ENCODE measurements at places on chromosomes 12 and 14.

DNA sequence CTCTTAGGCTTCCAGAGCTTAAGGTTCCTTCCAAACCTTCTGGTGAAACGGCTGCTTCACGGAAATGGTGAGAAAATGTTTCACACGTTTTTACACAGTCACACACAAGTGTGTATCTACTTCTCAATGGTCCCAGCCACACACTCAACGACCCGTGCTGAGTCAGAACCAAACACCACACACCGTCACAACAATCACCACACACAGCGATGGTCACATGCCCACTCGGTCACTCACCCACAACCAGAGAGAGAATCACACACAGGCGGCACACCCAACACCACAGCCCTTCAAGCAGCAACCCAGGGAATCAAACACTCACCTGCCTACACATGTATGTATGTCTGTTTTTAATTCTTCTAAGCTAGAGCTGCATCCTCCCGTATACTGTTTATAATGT is 12.6 kb upstream of the PLEKHD1 start:
- no peak for DNase-seq

- DNase-seq = no peak
These were observed 8.9 kb downstream of the C3AR1 start for GRCh38 chr12:8057306-8057705.

DNA sequence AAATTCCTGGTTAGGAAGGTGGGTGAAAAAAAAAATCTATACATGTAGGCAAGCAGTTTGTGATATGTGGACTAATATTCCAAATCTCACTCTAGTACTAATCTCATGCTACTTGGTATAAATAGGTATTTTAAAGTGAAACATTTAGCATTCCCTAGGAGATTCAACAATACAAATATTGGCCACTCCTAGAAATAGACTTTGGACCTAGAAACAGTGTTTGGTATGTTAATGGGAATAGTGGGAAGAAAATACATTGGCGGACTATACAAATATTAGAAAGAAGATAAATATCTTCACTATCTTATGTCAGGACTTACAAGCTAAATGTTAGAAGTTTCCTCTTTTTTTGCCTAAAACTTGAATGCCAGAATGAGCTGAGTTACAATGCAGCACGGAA is 28.2 kb downstream of the HIGD1C start:
- no peak for DNase-seq

DNA sequence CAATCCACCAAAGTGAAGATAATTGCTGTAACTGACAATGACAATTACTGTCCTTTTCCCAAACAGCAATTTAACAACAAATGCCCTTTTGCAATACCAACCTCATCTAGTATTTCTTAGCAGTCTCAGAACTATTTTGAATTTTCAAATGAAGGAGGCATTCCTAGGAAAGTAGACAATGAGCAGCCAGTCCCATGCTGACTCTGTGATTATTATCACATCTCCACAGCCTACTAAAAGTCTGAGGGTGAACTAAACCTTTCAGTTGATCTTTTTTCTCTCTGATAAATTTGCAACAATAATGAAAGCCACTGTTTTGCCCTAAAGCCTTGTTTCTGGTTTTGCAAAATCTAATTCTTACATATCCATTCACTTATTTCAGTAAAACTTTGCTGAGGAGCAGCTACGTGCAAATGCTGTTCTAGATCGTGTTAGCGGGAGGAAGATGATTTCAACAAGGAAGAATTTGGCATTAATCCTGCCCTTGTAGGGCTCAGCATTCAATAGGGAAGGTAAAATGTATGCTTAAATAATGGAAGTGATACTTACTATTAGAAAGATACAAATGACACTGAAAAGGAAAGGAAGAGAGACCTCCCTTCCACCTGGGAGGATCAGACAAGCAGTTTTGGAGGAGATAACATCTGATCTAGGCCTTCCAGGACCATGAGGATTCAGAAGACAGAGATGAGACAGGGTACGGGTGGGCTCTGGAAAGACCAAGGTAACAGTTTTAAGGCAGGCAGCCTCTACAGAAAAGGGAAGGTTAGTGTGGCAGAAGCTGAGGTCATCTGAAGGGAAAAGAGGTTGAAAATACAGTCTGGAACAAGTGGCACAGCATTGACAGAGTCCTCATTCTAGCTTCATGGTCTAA is 47.4 kb downstream of the SLC38A1 start:
- DNase-seq = peak; percentile 17

- no peak for DNase-seq
These were observed 162.5 kb downstream of the PPM1H start for GRCh38 chr12:62772416-62772955.

GRCh38 chr12:32134101-32134888 is 27.6 kb downstream of the BICD1 start:
- no peak for DNase-seq

DNA sequence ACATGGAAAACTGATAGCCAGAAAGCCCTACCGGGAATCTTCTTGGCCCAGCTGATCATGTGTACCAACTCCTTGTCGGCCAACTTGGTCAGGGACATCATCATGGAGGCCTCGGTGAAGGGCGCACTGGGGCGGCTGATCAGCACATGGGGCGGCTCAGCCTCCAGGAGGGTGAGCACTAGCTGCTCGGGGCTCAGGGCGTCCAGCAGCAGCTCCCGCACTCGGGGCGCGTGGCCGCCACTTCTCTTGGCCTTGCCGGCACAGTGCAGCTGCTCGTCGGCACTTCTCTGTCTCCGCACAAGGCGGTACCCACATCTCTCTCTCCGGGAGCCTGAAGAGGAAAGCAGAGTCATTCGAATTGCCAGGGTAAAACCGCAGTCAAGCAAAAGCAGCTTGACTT is 33.8 kb downstream of the ESR2 start:
- DNase-seq = no peak

- DNase-seq = no peak
These were observed 29.8 kb upstream of the CDKN3 start for GRCh38 chr14:54366736-54367735.

- peak; percentile 44 for DNase-seq
These were observed 504.5 kb downstream of the PCNX1 start for GRCh38 chr14:71411738-71412137.

- DNase-seq = no peak
These were observed 47.5 kb downstream of the PRMT8 start for GRCh38 chr12:3538466-3539030.

DNA sequence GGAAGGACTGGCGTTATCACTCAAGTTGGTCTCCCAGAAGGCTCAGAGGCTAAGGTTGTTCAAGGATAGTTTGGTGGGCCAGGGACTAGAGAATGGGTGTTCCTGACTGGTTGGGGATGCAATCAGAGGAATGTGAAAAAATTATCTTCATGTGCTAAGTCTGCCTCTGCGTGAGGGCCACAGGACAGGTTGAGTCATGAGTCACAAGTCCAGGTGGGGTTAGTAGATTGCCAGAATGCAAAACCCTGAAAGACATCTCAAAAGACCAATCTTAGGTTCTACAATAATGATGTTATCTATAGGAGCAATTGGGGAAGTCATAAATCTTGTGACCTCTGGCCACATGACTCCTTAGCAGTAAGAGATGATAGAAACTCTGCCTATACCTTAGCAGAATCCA is 220.1 kb upstream of the EEA1 start:
- no peak for DNase-seq

DNA sequence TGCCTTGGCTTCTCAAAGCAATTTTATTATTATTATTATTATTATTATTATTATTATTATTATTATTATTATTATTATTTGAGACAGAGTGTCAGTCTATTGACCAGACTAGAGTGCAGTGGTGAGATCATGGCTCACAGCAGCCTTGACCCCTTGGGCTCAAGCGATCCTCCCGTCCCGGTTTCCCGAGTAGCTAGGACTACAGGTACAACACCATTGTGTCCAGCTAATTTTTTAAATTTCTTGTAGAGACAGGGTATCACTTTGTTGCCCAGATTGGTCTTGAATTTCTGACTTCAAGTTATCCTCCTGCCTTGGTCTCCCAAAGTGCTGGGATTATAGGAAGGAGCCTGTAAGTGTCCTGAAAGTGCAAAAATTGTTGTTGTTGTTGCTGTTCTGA is 11.6 kb upstream of the AP4S1 start:
- no peak for DNase-seq

GRCh38 chr14:60721326-60722106 is 2.6 kb downstream of the SIX4 start:
- DNase-seq = no peak

DNA sequence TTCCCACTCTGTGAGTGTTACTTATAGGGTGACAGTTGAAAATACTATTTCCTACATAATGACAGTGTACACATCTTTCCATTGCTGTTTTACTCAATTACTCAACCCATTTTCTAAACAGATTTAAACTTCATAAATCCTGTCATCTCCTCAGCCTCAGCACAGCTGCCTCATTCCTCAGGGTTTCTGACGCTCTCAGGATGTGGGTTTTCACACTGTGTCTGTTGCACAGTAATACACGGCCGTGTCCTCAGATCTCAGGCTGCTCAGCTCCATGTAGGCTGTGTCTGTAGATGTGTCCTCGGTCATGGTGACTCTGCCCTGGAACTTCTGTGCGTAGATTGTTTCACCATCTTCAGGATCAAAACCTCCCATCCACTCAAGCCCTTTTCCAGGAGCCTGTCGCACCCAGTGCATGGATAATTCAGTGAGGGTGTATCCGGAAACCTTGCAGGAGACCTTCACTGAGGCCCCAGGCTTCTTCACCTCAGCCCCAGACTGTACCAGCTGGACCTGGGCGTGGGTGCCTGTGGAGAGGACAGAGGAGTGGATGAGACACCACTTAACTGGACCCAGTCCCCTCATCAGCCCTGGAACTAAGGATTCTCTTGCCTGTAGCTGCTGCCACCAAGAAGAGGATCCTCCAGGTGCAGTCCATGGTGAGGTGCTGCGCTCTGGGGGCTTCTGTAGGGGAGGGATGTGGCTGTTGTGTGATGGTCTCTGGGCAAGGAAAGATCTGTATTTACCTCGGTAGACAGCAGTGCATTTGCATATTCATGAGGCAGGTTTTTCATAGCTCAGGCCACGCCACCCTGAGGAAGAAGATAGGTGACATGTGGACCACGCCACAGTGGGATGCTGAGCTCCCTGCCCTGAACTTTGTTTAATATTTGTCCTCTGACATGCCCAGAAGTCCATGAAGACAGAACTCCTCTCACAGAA is 750.2 kb downstream of the TMEM121 start:
- DNase-seq = no peak

GRCh38 chr12:132686825-132687210 is 324 bp downstream of the POLE start:
- DNase-seq = no peak

GRCh38 chr12:62684570-62685295 is 218.1 kb downstream of the MON2 start:
- no peak for DNase-seq

GRCh38 chr12:23950210-23950774 is 822 bp upstream of the SOX5 start:
- no peak for DNase-seq

DNA sequence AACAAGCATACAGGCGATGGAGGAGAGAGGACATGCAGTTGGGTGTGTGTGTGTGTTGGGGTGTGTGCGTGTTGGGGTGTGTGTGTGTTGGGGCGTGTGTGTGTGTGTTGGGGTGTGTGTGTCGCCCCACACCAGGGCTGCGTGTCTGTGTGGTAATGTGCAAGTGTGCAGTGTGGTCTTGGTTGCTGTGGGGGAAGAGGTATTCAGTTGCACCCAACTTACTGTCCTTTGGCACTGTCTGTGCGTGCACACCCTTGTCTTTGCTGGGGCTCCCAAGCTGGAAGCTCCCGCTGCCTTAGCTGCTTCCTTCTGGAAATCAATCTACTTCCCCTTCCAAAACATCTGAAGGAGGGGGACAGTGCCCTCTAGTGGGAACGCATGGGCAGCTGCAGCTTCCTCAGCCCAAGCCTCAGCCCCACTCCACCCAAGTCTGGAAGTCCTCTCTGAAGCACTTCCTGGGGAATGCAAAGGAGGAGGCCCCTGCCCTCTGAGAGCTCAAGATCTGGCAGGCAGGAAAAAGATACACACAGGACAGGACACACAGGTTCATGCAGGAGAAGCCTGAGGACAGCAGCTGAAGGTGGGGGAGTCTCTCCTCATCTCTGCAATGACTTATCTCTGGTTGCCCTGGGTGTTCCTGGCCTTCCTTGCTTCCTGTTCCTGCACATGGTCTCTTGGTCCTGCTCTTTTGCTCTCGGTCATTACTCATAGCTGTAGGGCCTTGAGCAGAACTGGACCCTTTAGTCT is 13.1 kb downstream of the ASIC1 start:
- DNase-seq = peak; percentile 39

DNA sequence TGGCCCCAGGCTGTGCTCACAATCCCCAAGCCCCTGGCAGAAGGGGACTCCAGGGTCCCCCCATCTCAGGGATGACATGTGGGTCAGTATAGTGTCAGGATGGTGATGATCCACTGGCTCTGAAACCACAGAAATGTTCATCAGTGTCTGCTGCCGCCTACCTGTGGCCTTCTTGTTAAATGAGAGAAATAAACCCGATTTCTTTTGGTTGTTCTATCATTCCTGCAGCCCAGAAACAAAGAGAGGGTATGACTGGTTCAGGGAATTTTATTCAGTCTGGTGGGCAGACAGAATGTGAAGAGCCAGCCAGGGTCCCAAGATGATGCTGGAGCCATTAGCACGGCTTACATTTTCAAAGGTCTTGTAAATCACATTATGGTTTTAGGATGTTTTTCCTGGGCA is 86.6 kb downstream of the CRADD start:
- peak; percentile 58 for DNase-seq

- DNase-seq = no peak
These were observed 87.2 kb downstream of the SCN8A start for GRCh38 chr12:51678086-51678724.

- DNase-seq = no peak
These were observed 6.3 kb upstream of the PWP1 start for GRCh38 chr12:107679336-107679735.

DNA sequence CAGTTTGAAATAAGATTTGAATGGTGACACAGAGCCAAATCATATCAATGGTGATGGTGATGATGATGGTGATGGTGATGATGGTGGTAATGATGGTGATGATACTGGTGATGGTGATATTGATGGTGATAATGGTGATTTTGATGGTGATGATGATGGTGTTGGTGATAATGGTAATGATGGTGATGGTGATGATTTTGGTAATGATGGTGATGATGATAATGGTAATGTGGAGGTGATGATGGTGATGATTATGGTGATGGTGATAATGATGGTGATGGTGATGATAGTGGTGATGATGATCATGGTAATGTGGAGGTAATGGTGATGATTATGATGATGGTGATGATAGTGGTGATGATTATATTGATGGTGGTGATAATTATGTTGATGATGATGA is 311.9 kb upstream of the SFSWAP start:
- DNase-seq = no peak

- DNase-seq = no peak
These were observed 8.5 kb upstream of the MDM1 start for GRCh38 chr12:68340404-68341270.

- no peak for DNase-seq
These were observed 97.8 kb upstream of the FERMT2 start for GRCh38 chr14:53048631-53049030.

- DNase-seq = no peak
These were observed 35.3 kb upstream of the ANKRD9 start for GRCh38 chr14:102544747-102545460.

- DNase-seq = no peak
These were observed 6.0 kb upstream of the STK38L start for GRCh38 chr12:27237790-27238771.

GRCh38 chr12:109729801-109730200 is 16.2 kb downstream of the FAM222A start:
- DNase-seq = no peak

- DNase-seq = no peak
These were observed 10.9 kb upstream of the LGMN start for GRCh38 chr14:92759300-92759678.

- DNase-seq = no peak
These were observed 1482.5 kb upstream of the TMEM132C start for GRCh38 chr12:126784328-126784921.

Data from retinal pigment epithelial cell (primary cell).